Left ventricle myocardium inferior (tissue), 1 donor: ENCODE measurements at places on chromosomes 5 and 9.

- DNase-seq: no peak
These were observed 26.3 kb downstream of the SHLD3 start for GRCh38 chr5:65651144-65651543.

DNA sequence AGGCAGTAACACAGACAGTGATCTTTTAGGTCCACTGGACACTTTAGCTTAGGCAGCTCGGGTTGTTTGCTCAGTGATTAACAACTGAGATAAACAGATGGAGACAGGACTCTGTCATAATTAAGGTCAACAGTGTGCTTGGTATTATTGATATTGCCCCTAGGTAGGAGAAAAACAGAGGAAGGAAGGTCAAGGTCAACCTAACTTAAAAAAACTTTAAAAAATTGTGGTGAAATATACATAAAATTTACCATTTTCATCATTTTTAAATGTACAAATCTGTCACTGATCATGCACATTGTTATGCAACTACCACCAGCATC lies 2.1 kb upstream of the HSPA4 start:
- no peak for DNase-seq

- DNase-seq: peak; percentile 22
These were observed 32.3 kb downstream of the PRRX2 start for GRCh38 chr9:129697656-129698253.

- no peak for DNase-seq
These were observed 138.6 kb downstream of the ARRDC3 start for GRCh38 chr5:91244380-91245073.

DNA sequence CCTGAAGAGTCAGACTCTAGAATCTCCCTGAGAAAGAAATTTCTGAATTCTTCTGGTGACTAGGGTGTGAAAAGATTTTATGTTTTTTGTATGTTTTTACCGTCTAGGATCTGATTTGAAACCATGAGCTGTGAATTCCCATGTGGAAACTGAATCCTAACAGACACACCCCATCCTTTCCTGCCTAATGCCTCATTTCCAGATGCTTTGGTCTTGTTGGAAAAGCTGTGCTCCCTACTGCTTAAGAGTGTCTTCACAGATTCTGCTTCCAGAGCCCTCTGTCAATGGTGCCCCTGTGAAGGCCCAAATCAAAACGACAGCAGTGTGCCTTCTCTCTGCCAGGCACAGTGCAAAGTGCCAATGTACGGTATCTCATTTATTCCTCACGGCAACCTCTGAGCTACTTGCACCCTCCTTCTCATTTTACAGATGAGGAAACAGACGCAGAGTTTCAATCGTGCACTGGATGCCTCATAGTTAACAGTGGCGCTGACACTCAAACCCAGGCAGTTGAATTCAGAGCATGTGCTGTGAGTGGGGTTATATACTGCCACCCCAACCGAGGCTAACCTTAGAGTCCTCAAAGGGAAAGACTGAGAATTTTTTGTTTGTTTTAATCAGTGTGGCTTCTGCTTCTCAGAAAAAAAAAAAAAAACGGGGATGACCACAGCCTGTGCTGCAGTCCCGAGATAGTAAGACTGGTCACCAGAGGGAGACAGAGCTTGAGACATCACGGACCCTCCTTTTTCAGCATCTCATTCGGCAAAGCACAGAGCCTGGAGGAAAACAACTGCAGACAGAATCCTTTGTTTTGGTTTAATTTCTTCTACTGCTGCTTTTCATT lies 188.4 kb downstream of the SNCAIP start:
- no peak for DNase-seq

- DNase-seq: no peak
These were observed 103.0 kb downstream of the NPR3 start for GRCh38 chr5:32814141-32814540.

DNA sequence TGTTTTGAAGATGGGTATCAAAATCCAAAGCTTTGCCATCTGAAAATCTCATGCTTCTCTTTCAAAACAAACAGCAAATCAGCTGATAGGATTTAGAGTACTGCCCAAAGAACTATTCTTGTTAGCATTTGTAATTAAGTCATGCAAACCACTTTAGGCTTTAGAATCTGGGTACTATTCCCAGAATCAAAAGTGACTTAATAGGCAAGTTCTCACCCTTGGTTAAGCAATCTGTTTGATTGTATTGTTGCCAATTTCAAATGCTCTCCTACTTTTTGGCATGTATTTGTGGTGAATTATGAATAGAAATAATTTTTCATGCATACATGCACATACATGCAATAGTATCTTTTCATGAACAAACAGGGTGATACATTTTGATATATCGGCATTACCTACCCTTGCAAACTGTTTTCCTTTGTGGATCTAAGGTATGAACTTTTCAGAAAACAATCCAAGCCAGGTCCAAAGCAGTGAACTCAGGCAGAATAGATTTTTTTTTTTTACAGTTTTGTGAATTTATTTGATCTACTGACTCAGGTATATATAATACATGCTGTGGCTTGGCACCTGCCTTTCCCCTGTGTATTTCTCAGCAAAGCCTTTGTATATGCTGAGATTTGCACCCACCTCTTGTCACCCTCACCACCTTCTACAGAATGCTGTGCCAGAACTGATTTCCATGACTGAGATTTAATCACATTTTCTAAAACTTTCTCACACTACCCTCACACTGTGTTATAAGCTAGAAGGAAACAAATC lies 9.0 kb downstream of the IL33 start:
- no peak for DNase-seq

- no peak for DNase-seq
These were observed 16.8 kb downstream of the NIPAL4 start for GRCh38 chr5:157476702-157477408.
